Activated T-helper 1 cell treated with Interleukin-2 at 50 U/mL for 16 hours (primary cell): ENCODE measurements at places on chromosomes 7 and 10.

DNA sequence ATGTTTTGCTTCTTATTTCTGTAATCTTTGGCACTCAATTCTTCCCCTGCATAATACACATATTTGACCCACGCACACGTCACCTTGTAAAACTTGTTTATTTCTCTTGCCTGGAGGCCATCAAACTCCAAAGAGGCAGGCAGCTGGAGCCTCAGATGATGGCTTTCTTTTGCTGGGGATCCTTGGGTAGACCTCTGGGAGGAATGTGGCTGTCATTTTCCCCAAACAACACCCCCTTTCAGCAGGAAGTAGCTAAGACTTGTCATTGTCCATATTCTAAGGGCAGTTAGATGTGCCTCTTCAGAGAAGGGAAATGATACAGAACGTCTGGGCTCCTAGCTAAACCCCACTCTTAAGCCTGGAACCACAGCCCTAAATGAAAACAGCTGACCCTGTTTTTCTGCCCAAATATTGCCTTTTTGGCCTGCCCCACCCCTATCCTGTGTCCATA, 111.3 kb downstream of the ITGB8 start:
- DNase-seq, result no peak

- DNase-seq, result no peak
Observed at GRCh38 chr7:75575488-75576121, 83.5 kb downstream of the SPDYE5 start.

GRCh38 chr7:88233828-88234227, 14.0 kb upstream of the SRI start:
- DNase-seq, result no peak

DNA sequence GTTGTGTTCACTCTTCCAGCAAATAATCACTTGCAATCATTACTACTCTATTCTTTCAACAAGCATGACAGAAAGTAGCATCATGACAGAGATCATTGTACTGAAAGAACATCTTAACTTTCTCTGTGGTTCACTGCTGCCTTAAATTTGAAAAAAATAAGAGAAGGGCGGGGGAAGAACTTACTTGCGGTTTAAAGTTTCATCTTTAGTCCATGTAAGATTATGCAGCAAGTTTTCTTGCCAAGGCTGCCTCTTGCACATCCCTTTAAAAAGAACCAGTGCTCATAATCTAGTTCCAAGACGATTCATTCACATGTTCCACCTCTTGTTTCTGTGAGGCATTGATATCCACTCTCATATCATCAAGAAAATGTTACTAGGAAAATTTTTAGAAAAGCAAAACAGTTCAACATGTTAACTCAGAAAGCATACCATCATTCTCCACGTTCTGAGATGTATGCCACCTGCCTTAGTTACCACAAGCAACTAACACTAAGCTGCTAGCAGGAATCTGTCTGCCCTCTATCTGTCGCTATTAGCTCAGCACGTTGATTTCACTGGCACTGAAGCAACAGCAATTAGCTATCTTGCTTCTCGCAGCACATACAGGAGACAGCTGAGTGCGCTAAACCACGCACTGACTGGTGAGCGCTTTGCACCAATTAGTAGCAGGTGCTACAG, at the start of gene PCDH15:
PCDH15 (minus strand) TSS at position 491 of the 681 bp plus-strand sequence. CDS start 136,969 bp downstream, outside the sequence.
- DNase-seq, result no peak

- DNase-seq, result peak; percentile 25
Observed at GRCh38 chr10:71725998-71726579, 6.5 kb upstream of the C10orf105 start.

DNA sequence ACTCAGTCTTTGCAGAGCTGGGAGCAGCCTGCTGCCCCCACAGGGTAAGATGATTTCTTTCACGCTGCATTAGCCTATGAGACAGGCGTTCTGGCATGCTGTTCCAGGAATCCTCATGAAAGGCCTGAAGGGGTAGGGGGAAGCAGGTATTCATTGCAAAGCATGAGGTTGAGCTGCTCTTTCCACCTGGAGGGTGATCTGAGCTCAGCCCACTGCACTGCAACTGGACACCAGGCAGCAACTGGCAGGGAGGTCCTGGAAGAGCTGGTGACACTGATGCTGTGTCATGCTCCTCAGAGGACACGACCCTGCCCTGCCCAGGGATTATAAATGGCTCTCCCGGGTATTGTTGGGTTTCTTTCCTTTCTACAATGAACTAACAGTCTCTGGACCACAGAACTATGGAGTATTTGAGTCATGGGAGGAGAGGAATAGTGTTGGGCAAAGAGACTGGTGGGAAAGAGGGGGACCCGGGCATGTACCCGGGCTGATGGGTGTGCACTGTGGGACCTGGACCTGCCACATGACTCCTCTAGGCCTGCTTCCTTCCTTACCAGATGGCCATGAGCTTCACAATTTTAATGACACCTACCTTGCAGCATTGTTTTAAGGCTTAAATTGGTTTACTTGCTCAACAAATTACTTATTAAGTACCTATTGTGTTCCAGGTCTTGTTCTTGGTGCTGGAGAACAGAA, 24.3 kb downstream of the SLC25A28 start:
- no peak for DNase-seq

DNA sequence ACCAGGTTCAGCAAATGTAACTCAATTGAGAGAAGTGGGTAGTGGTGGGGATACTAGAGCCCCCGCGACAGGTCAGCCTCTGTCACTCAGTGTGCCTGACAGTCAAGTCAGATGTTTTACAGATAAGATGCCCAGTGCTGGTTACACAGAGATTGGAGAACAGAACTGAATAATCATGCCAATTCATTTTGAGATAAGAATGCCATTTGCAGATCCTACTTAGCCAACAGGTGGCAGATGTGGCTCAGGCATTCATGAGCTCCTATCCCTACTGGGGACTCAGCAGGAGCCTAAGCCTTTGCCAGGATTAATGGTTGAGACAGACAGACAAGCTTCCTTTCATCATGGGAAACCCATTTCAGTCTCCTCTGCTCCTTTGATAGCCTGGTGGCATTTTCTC, 137.8 kb downstream of the MAPK8 start:
- no peak for DNase-seq

DNA sequence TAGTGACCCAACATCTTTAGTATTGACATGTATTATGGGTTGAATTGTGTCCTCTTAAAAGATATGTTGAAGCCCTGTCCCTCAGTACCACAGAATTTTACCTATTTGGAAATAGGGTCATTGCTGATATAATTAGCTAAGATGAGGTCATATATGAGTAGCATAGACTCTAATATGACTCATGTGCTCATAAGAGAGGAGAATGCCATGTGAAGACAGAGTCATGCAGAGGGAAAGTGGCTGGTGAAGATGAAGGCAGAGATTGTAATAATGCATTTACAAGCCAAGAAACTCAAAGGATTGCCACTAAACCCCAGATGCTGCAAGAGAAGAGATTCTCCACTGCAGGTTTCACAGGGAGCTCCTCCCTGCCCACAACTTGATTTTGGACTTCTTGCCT, 496.4 kb downstream of the KIF20B start:
- DNase-seq, result no peak

DNA sequence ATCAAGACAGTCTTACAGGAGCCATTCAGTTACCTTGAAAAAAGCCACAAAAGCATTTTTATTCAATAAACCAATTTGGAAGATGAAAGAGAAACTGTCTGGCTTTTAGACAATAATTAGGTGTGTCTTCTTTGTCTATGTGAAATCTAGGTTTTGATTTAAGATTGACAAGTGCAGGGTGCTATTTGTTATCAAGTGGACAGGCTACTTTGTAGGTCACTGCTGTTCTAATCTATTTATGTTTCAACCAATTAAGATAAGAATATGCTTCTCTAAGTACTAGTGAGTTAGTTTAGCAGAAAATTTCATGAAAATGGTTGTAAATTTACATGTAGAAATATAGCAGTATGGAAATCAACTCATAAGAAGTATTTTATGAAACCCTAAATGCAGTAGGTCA, 177.5 kb downstream of the CACNA2D1 start:
- DNase-seq, result no peak

DNA sequence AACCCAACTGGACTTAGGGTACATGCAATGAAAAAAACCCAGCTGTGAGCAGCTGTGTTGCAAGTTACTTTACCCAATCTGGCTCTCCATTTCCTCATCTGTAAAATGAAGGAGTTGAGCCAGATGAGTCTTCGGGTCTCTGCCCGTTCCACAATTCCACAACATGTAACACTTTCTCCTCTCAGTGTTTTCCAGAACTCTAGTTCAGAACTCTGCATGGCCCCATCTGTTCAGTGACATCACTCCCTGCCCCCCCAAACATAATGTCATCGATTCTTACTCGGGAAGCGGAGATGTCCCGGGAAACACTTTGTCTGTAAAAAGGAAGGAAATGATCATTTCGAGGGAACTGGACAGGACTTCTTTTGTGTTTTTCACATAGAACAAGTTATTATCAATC, 2.5 kb downstream of the SH3PXD2A start:
- DNase-seq, result no peak

GRCh38 chr7:92973974-92974373, 137.6 kb upstream of the CDK6 start:
- DNase-seq, result no peak

DNA sequence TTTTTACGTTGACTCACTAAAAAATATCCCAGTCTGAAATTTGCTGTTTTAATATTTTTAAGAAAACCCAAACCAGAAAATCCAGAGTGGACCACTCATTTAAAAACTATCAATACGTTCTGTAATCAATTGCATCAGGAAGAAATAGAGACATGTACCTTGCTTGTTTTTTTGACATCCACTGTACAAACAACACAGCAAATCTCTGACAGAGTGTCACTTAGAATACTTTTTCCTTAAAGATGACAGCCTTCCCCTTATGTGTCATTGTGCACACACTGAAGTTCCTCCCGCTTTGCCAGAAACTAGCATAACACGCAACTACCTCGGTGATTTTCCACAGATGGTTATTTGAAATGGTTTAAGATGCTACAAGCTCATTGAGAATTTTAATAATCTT, 321.7 kb upstream of the PFKP start:
- DNase-seq, result no peak

- DNase-seq, result no peak
Observed at GRCh38 chr7:144027070-144027469, 21.7 kb upstream of the OR2A5 start.

- DNase-seq, result no peak
Observed at GRCh38 chr10:69961881-69962745, 90.5 kb upstream of the MACROH2A2 start.

GRCh38 chr10:77223526-77224460, 413.8 kb downstream of the KCNMA1 start:
- no peak for DNase-seq

GRCh38 chr7:106094780-106095179, 17.3 kb downstream of the SYPL1 start:
- no peak for DNase-seq

DNA sequence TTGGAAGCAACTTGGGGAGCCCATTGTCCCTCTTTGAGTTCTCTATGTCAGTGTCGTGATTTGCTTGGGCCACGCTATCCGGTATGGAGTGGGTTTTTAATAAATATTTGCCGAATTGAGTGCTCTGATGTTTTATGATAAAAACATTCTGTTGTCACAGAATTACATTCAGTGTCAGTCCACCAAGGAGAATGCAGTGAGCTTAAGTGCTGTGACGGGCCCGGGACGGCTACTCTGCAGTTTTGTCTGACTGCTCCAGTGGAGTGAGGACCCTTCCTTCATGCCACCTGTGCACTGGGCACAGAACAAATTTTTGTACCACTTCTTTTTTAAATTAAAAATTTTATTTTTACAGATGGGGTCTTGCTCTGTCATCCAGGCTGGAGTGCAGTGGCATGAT, 76.0 kb downstream of the CARD11 start:
- no peak for DNase-seq

DNA sequence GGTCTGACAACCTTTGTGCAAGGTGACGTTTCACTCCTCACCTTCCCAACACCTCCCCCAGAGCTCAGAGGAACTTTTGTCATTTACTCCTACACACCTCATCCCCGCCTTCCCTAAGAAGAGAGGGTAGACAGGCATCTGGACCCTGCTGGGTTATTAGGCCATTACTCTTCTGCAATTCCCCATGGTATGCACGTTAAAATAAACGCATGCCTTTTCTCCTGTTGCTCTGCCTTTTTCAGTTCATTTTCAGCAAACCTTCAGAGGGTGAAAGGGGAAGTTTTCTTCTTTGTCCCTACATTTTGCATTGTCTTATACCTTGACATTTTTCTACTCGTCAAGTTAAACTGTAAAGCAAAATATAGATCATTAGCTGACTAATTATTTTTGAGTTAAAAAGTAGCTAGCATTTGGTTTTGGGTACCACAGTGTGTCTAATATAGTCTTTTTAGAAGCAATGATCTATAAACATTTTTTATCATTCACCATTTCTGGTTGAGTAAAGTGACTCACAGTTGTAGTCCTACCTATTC, 10.5 kb upstream of the EDRF1 start:
- DNase-seq, result no peak

DNA sequence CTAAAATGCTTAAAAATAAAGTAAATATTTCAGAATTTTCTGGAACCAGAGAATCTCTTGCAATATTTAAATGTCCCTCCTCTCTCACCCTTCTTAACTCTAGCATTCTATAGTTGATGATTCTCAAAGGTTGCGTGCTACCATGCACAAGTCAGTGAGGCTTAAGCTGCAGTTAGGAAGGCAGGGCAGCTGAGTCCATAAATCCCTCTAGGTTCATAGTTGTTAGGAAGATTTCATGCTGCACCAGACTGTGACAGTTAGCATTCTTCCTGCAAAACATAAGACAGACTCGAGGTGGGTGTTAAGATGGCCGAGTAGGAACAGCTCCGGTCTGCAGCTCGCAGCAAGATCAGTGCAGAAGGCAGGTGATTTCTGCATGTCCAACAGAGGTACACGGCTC, 70.6 kb downstream of the MET start:
- DNase-seq, result no peak

- DNase-seq, result no peak
Observed at GRCh38 chr10:113045147-113046055, 95.4 kb downstream of the TCF7L2 start.
